Hindlimb muscle (tissue), 1 donor: ENCODE measurements at places on chromosomes 1 and 21. TPM values are rescaled to one million over a fixed set of nuclear protein-coding genes. Genes with fewer than 3 reads are reported as not detected.

GSTM5 gene
- 19.8 TPM for polyA plus RNA-seq

LRRC52 gene
- polyA plus RNA-seq = 0.19 TPM

CAMK2N1 gene
- polyA plus RNA-seq = 5.9 TPM

TPTE gene
- polyA plus RNA-seq = not detected

CA6 gene
- not detected for polyA plus RNA-seq

HPCA gene
- 0.92 TPM for polyA plus RNA-seq

TCEA3 gene
- 430 TPM for polyA plus RNA-seq

CYYR1 gene
- 16.7 TPM for polyA plus RNA-seq

GJA5 gene
- 16.6 TPM for polyA plus RNA-seq

INSRR gene
- 0.93 TPM for polyA plus RNA-seq
